ENCODE measurements at places on chromosomes 2 and 18.
A peak's percentile ranks its signal among the peaks of the same experiment; 100 is the strongest.

DNA sequence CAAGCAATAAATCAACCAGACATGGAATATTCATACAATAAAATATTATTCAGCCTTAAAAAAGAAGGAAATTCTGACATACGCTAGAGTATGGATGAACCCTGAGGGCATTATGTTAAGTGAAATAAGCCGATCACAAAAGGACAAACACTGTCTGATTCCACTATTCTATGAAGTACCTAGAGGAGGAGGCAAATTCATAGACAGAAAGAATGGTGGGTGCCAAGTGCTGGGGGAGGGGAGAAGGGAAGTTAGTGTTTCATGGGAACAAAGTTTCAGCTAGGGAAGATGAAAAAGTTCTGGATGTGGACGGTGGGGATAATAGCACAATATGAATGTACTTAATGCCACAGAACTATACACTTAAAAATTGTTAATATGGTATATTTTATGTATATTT lies 19.8 kb downstream of the SMAD7 start:
- no peak for DNase-seq

GRCh38 chr18:48905513-48905912 lies 45.3 kb downstream of the SMAD7 start:
- no peak for DNase-seq

GRCh38 chr2:180225118-180225517 lies 218.0 kb upstream of the CWC22 start:
- no peak for DNase-seq

GRCh38 chr18:40018266-40018665 lies 1936.8 kb upstream of the PIK3C3 start:
- no peak for DNase-seq

DNA sequence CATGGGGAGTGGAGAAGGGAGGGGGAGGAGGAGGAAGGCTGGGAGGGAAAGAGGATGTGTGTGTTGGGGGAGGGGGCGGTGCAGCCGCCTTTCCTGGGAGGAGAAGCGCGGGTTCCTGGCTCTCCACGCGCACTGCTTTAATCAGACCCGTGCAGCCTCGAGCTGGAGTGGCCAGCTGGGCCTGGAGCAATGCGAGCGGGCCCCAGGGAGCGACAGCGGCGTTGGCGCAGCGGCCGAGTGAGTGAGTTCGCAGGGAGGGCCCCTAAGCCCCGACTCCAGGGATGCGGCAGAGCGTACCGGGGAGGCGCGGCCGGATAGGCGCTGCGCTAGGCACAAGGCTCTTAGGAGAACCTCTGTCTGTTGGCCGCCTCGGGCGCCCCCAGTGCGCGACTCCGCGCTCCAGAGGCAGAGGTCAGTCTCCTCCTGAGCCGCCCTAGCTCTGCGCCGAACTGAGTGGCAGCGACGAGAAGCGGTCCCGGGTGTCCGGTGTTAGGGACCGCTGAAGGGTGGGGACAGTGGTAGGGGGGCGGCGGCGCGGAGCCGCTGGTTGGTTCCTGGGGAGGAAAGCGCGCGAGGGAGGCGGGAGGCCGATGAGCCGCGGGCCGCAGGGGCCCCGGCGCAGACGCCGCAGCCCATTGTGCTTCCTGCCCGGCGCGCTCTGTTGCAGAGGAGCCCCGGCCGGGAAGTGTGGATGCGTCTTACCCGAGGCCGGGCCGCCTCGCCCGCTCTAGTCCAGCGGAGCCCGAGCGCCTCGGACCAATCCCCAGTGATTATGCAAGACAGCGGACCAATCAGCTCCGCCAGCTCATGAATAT lies 455 bp upstream of the DLX1 start:
- DNase-seq = peak; percentile 97

DNA sequence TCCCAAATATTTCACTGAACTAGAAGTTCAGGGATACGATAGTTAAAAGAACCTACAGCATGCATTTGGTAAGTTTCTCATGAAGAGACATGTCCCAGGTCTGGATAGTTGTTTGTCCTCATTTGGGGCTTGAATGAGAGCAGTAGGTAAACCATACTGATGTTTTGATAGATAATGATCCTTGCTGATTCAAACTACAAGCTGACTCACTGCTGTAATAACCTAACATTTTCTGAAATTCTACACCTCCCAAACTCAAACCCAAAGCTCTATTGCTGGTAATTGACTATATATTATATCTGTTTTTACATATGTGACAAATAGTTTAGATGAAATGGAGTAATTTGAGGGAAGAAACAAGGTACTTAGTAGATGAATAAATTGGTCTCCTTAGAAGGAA lies 154.1 kb upstream of the BOD1L2 start:
- DNase-seq = peak; percentile 7

- DNase-seq = no peak
Observed at GRCh38 chr2:232299084-232299483, 79.5 kb upstream of the ALPP start.

DNA sequence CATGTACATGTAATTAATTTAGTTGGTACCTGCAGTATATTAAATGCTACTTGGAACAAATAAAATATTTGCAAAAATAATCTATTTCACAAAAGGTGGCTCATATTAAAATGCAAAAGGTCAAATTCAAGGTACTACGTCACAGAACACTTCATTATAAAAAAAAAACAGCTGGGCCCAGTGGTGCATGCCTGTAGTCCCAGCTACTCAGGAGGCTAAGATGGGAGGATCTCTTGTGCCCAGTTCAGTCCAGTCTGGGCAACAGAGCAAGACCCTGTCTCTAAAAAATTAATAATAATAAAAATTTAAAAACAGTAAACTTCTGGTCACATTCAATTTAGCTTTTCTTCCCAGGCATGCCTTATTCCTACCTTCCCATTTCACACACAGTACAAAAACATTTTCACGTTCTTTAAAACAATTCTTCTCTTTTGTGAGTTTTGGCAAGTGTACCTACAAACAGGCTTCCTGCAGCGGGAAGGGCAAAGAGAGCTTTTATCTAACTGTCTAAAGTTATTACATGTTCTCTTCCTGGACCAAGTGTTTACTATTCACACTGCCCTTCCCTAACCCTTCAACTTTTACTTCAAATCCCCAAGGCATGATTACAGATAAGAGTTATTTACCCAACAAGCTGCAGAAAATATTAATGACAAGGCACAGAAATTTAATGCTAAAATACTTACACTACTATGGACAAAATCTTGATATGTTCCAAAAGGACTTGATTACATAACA lies 10.7 kb downstream of the BAZ2B start:
- DNase-seq = no peak

DNA sequence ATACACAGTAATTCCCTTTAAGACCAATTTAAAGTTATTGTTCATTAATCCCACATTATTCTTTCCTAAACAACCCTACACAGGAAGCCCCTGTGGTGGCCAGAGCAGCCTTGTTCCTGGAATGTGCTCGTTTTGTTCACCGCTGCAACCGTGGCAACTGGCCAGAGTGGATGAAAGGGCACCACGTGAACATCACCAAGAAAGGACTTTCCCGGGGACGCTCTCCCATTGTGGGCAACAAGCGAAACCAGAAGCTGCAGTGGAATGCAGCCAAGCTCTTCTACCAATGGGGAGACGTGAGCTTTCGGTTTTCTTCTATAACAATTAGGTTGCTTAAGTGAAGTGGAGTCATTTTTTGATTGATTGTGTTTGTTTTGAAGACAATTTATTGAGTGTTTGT lies 101.0 kb downstream of the UNC80 start:
- peak; percentile 89 for DNase-seq

DNA sequence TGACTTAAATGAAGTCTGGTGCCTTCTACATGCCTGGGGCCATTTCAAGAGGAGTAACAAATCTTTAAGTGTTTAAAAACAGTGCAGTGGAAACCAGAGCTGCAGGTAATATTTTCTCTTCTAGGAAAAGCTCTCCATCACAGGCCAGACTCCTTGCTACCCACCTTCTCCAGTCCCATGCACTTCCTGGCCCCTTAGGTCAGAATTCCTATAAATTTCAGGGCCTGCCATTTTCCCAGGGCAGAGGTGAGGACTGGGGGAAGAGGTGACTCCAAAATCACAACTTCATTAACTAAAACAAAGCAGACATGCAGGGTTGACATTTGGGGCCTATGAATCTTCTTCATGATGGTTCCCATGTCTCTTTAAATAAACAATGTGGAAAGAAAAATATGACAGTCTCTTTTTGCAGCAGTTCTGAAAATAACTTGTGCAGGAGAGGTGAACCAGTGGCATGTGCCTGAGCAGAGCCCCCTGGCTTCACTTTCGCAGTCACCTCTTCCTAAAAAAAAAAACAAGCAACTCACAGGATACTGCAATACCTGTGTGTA lies 63.7 kb upstream of the TANC1 start:
- no peak for DNase-seq

GRCh38 chr2:229009816-229010215 lies 261.3 kb downstream of the PID1 start:
- no peak for DNase-seq

DNA sequence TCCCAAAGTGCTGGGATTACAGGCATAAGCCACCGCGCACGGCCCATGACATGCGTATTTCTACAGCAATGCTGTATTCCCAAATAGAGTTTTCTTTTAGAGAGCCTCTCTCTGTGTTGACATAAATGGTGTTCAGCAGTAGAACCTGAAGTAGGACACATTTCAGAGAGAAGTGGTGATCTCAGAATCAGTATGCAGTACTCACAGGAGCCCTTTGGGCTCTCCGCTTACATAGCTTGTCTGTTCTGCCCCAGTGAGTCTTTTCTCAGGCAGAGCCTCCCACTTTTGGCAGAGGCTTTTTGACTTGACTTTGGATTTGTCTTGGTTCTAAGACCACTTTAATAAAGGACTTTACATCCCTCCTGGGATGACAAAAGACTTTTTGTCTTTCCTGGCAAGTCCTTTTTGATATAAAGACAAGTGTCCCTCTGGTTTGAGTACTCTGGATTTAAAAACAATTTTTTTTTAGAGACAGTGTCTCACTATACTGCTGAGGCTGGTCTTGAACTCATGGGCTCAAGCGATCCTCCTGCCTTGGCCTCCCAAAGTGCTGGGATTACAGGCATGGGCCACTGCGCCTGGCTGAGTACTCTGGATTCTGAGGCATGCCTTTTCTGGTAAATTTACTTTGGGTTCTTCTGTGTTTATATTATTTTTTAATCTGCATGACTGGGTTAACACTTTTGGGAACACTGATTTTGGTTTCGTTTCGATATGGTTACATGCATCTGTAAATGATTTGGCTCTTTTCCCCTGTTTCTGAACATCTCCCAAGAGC lies 113.3 kb downstream of the SMAD2 start:
- no peak for DNase-seq

- DNase-seq = no peak
Observed at GRCh38 chr2:2715036-2715818, 384.2 kb upstream of the MYT1L start.

GRCh38 chr18:67496469-67496868 lies 20.1 kb downstream of the DSEL start:
- no peak for DNase-seq

- DNase-seq = peak; percentile 99
Observed at GRCh38 chr2:160205505-160205904, 5.4 kb upstream of the ITGB6 start.

DNA sequence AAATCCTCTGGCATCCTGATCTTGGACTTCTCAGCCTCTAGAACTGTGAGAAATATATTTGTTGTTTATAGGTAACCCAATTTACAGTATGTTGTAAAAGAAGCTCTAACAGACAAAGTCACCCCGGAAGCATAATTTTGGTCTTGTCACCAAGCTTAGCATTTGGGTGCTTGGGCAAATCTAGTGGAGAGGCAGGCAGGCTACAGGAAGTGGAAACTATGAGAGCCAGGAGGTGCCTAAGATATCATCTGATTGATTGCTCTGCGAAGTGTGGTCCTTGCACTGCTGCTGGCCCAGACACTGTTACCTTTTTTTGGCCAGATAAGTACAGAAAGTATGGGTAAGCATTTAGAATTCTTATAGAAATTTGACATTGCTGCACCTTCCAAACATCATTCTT lies 102.9 kb downstream of the CDC42EP3 start:
- no peak for DNase-seq

DNA sequence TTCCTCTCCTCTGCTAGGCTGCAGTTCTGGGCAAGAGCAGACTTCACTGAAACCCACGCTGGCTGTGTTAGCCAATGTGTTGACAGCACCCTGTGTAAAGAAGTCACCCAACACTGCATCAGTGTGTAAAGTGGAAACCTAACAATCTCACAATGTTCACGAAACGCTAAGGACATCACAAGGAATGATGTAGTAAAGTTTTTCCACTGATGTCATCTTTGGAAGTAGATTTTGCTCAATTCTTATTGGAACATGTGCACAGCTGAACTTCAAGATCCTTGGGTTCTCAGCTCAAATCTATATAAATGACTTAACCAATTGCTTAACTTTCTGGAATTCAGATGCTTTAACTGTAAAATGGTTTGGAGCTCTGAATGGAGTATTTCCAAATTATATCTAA lies 1112.5 kb downstream of the TSN start:
- DNase-seq = no peak

GRCh38 chr2:159035790-159036411 lies 67.5 kb downstream of the TANC1 start:
- DNase-seq = peak; percentile 64

DNA sequence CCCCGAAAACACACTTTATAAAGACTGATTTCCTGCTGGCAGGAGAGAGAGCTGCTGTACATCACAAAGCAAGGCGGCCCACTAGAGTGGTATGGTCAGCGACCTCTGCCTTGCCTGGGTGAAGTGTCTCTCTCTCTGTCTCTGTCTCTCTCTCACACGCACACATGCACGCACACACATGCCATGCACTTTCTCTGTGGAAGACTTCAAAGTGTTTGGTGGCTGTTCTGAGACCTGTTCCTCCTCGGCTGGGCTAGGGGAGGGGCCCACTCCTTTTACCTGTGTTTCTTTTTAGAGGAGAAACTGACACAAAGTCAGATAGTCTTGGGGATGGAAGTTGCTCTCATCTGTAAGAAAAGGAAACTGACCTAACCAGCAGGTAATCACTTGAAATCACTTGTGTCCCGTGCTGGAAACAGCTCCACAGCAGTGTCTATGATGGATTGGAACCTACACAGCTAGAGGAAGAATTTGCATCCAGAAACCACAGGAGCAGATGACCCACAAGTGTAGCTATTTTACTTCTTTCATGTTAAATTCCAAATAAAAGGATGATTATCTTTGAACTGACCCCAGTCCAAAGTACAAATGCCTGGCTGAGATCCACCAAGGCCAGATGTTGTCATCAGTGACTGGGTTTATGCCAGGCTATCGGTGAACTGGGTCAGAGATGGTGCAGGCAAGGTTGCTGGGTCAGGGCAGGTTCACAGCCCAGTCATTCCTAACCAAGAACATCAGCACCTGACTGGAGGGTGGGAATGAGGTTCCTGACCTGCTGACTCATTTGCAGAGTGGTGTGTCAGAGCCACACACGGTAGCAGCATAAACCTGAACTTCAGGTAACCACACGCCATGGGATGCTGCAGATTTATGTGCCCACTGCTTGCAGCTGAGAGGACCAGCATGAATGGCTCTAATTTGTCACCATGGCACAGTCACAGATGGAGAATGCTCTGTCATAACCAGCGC lies 63.0 kb downstream of the NPAS2 start:
- DNase-seq = peak; percentile 27

- DNase-seq = peak; percentile 3
Observed at GRCh38 chr2:198499539-198499938, 695.1 kb downstream of the PLCL1 start.

- DNase-seq = no peak
Observed at GRCh38 chr18:23935804-23936203, 78.8 kb upstream of the TTC39C start.

Data from Daoy (cell line).